ENCODE measurements at places on chromosomes 4 and X. TPM values are rescaled to one million over a fixed set of nuclear protein-coding genes. Genes with fewer than 3 reads are reported as not detected.

GRCh38 chr4:114472269-114473032 is 126.2 kb upstream of the UGT8 start:
- no peak overlapping the region for H3K4me3 ChIP-seq
- no peaks in the 10 kb centered on the region for H3K4me1 ChIP-seq
- peaks cover 6% of the 10 kb centered on the region for H3K27me3 ChIP-seq

DNA sequence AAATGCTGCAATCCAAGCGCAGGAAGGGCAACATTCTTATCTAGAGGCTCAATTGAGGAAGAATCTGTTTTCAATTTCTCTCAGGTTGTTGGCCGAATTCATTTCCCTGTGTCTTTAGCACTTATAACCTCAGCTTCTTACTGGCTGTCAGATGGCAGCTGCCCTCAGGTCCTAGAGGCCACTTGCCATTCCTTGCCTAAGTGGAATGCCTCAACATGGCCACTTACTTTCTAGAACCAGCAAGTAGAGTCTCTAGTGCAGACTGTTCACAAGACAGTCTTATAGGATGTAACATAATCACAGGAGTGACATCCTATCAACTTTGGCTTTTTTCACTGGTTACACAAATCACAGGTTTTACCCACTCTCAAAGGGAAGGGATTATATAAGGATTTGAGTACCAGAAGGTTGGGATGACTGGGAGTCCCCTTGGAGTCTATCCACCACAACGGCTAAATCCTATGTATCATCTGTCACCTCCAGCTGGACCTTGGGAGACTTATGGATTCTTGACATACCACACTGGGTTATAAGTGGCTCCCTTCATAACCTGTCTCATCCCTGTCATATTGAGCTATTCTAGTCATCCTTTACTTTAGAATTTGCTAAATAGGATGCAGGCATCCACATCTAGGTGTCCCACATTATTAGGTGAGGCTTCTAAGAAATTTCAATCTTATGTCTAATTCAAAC is 297.9 kb upstream of the CTSO start:
- no peak overlapping the region for H3K4me3 ChIP-seq
- no peak overlapping the region for H3K27ac ChIP-seq
- H3K36me3 ChIP-seq = no peaks in the 10 kb centered on the region
- H3K4me1 ChIP-seq = no peaks in the 10 kb centered on the region

DNA sequence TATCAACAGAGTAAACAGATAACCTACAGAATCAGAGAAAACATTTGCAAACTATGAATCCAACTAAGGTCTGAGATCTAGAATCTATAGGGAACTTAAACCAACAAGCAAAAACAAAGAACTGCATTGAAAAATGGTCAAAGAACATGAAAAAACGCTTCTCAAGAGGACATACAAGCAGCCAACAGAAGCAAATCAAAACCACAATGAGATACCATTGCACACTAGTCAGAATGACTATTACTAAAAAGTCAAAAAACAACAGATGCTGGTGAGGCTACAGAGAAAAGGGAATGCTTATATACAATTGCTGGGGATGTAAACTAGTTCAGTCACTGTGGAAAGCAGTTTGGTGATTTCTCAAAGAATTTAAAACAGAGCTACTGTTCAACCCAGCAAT is 255.7 kb downstream of the TMEM47 start:
- peak overlapping the region; percentile 50 for H3K4me3 ChIP-seq
- no peaks in the 10 kb centered on the region for H3K36me3 ChIP-seq
- DNase-seq = peak; percentile 5
- no peak overlapping the region for H3K27ac ChIP-seq
- H3K4me1 ChIP-seq = peaks cover 10% of the 10 kb centered on the region

TEX13C gene
- total RNA-seq = not detected

SOWAHD gene
- total RNA-seq = 0.15 TPM

DNA sequence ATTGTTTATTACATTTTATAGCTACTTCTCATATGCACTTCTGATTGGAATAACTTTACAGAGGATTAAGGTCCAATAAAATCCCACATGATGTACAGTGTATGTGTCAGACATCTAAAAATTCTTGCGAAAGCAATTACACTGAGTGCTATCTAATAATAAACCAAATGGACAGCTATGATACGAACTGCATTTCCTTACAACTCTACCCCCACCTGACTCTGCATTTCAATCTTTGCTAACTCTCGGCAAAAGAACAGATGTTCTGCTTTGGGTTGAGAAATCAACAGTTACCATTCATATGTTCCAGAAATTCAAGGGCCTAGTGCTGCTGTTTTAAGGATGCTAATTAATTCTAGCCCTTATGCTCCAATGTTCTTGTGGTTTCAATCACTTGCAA is 287.9 kb upstream of the NOCT start:
- no peaks in the 10 kb centered on the region for H3K4me1 ChIP-seq
- no peaks in the 10 kb centered on the region for H3K36me3 ChIP-seq
- H3K4me3 ChIP-seq = no peak overlapping the region
- no peak for DNase-seq
- peaks cover 6% of the 10 kb centered on the region for H3K27me3 ChIP-seq
- H3K27ac ChIP-seq = no peak overlapping the region

DNA sequence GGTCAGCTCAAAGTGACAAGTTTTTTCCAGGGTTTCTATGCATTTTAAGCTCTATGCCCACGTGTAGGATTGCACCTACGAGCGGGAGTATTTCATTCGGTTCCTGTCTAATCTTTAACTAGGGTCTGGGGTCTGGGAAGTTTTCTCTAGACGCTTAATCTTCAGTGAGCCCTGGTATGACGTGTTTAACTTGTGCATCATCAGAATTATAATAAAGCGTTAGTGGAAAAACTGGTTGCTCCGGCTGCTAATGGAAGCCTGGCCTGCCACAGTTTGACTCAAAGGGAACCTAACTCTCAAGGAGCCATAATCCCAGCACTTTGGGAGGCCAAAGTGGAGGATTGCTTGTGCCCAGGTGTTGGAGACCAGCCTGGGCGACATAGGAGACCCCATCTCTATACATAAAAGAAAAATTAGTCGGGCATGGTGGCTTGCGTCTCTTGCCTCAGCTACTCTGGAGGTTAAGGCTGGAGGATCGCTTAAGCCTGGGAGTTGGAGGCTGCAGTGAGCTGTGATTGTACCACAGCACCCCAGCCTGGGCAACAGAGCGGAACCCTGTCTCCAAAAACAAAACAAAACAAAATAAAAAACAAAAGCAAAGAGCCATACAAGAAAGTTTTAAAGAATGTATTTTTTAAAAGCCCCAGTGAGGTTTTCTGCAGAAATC is 30.2 kb downstream of the ARSD start:
- peaks cover 5% of the 10 kb centered on the region for H3K4me1 ChIP-seq
- H3K27me3 ChIP-seq = peaks cover 5% of the 10 kb centered on the region
- no peak overlapping the region for H3K27ac ChIP-seq
- H3K36me3 ChIP-seq = no peaks in the 10 kb centered on the region
- no peak for DNase-seq

- peaks cover 96% of the 10 kb centered on the region for H3K4me1 ChIP-seq
- H3K27ac ChIP-seq = peak overlapping the region; percentile 83
- 0 out of 2 replicates have a peak overlapping the region, but pooled peaks have one; percentile 30 for H3K4me3 ChIP-seq
- H3K27me3 ChIP-seq = peaks cover 12% of the 10 kb centered on the region
- DNase-seq = no peak
Observed at GRCh38 chr4:122855353-122855890, 28.8 kb downstream of the FGF2 start.

DNA sequence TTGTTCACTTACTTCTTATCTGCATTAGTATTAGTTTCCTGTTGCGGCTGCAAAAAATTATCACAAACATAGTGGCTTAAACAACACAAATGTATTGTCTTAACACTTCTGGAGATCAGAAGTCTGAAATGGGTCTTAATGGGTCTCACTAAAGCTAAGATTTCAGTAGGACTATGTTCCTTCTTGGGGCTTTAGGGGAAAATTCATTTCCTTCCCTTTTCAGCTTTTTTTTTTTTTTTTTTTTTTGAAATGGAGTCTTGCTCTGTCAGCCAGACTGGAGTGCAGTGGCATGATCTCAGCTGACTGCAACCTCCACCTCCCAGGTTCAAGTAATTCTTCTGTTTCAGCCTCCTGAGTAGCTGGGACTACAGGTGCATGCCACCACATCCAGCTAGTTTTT is 78.1 kb upstream of the KLF3 start:
- H3K4me3 ChIP-seq = no peak overlapping the region
- H3K27ac ChIP-seq = no peak overlapping the region
- no peaks in the 10 kb centered on the region for H3K36me3 ChIP-seq
- peaks cover 20% of the 10 kb centered on the region for H3K27me3 ChIP-seq
- DNase-seq = no peak
- H3K4me1 ChIP-seq = no peaks in the 10 kb centered on the region

- H3K4me3 ChIP-seq = no peak overlapping the region
- H3K36me3 ChIP-seq = no peaks in the 10 kb centered on the region
- H3K4me1 ChIP-seq = no peaks in the 10 kb centered on the region
- peak; percentile 12 for DNase-seq
Observed at GRCh38 chr4:126405369-126405982, 1090.7 kb downstream of the FAT4 start.

DNA sequence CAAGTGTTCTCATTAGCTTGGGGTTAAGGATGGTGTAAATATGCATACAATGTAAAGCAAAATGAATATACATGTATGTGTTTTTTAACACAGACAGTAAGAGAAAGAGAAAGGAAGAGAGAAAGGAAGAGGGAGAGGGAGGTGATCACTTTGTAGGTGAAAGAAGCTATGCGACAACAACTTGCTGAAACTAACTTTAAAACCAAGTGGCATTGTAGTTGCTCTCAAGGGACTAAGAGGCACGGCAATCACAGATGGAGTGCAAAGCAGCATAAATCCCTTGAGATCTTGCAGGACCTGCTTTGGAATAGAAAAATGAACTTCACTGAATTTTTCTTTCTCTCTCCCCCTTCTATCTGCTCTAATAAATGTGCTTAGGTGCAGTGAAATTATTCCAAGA is 1665.0 kb upstream of the TENM3 start:
- H3K4me1 ChIP-seq = no peaks in the 10 kb centered on the region
- no peaks in the 10 kb centered on the region for H3K27me3 ChIP-seq
- no peak for DNase-seq
- no peak overlapping the region for H3K27ac ChIP-seq
- no peaks in the 10 kb centered on the region for H3K36me3 ChIP-seq
- H3K4me3 ChIP-seq = no peak overlapping the region

UGT8 gene
- total RNA-seq = not detected

DNA sequence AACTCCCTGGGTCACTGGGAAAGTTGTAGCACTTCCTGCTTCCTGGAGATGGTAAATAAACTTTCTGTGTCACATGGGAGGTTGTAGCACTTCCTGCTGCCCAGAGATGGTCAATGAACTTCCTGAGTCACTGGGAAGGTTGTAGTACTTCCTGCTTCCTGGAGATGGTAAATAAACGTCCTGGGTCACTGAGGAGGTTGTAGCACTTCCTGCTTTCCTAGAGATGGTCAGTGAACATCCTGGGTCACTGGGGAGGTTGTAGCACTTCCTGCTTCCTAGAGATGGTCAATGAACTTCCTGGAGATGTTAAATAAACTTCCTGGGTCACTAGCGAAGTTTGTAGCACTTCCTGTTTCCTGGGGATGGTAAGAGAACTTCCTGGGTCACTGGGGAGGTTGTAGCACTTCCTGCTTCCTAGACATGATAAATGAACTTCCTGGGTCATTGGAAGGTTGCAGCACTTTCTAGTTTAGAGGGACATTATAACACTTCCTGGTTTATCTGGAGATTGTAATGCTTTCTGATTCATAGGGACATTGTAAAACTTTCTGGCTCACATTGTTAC is 62.3 kb upstream of the CD99 start:
- DNase-seq = no peak
- H3K27me3 ChIP-seq = no peaks in the 10 kb centered on the region
- H3K36me3 ChIP-seq = peaks cover 73% of the 10 kb centered on the region
- peaks cover 13% of the 10 kb centered on the region for H3K4me1 ChIP-seq

ADH7 gene
- total RNA-seq = not detected

DRD5 gene
- not detected for total RNA-seq

DNA sequence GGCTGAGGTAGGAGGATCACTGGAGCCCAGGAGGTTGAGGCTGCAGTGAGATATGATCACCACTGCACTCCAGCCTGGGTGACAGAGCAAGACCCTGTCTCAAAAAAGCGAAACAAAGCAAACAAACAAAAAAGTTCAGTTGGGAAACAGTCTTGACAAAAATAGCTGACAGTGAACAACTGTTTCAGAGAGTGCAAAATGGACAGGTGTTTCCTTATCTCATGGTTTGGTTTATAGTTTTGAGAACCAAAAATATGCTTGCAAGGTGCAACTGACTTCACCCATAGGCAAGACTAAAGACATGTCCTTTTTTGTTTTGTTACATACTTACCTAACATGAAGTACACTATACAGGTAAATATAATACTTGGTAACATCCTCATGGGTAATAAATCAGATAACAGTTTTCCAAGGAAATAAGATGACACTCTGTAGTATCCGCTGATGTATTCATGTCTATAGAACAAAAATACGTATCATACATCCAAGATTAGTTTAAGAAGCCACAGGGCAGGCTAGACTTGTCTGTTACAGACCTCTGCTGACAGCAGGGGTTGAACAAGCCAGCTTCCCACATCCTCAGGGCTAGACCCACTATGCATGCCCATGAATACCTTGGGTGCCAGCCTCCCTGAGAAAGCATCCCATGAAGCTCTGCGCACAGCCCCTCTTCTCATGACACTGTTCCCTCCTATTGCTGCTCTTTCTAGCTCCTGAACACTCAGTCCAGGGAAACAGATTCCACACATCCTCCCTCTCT is 59.3 kb downstream of the ABCG2 start:
- no peak for DNase-seq
- no peak overlapping the region for H3K27ac ChIP-seq
- H3K4me3 ChIP-seq = no peak overlapping the region
- peaks cover 13% of the 10 kb centered on the region for H3K27me3 ChIP-seq

DNA sequence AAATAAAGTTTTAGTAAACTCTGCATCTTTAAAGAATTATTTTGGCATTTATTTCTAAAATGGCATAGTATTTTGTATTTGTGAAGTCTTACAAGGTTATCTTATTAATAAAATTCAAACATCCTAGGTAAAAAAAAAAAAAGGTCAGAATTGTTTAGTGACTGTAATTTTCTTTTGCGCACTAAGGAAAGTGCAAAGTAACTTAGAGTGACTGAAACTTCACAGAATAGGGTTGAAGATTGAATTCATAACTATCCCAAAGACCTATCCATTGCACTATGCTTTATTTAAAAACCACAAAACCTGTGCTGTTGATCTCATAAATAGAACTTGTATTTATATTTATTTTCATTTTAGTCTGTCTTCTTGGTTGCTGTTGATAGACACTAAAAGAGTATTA is 370 bp downstream of the ALB start:
- H3K36me3 ChIP-seq = no peaks in the 10 kb centered on the region
- H3K27me3 ChIP-seq = peaks cover 9% of the 10 kb centered on the region
- H3K4me1 ChIP-seq = no peaks in the 10 kb centered on the region
- no peak overlapping the region for H3K4me3 ChIP-seq
- no peak for DNase-seq
- H3K27ac ChIP-seq = no peak overlapping the region

DNA sequence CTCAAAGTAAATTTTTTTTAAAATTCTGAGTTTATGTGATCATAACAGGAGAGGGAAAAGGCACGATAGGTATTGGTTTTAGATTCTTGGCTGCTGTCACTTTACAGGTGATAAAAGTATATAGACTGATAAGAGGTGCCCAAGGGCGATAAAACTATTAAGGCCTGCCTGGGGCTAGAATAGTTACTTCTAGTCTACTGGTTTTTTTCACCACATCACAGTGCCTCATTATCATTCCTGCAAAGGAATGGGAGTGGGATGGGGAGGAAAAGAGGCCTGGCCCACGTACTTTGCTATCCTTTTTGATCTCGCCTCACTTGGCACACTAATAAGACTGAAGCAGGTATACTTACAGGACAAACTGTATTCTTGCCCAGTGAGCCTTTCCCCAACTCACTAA is 46.6 kb downstream of the CXorf58 start:
- no peak overlapping the region for H3K4me3 ChIP-seq
- H3K27ac ChIP-seq = no peak overlapping the region
- no peak for DNase-seq
- peaks cover 7% of the 10 kb centered on the region for H3K4me1 ChIP-seq
- no peaks in the 10 kb centered on the region for H3K36me3 ChIP-seq

MAOA gene
- total RNA-seq = not detected

Measured in HFFc6 (cell line).